Thyroid gland (tissue), 4 donors: ENCODE measurements at places on chromosomes 3 and 15. TPM values are rescaled to one million over a fixed set of nuclear protein-coding genes. Genes with fewer than 3 reads are reported as not detected.

The IL5RA gene
- not detected for total RNA-seq

The PATL2 gene
- 1.0 TPM for total RNA-seq

The SI gene
- not detected for total RNA-seq

The TRH gene
- not detected for total RNA-seq

The SOX2 gene
- not detected for total RNA-seq

DNA sequence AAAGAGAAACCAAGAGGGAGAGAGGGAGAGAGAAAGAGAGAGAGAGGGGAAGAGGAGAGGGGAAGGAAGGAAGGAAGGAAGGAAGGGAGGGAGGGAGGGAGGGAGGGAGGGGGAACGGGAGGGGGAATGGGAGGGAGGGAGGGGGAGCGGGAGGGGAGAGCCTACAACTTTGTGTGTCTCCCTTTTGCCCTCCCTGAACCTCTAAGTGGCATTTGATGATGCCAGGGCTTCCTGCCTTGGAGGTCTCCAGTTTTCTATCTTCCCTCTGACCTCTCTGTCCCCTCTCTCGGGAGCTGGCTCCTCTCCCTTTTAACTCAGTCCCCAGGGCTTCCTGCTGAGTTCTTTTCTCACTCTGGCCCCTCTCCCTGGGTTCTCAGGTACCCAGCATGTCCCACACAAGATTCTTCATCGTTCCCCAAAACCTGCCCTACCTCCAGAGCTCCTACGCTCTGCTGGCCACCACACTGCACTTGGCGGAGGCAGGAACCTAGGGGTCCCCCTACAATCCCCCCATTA is 12.5 kb upstream of the FAM174B start:
- no peaks in the 10 kb centered on the region for H3K27me3 ChIP-seq
- H3K36me3 ChIP-seq: no peaks in the 10 kb centered on the region
- no peak for DNase-seq
- H3K4me1 ChIP-seq: peaks cover 41% of the 10 kb centered on the region
- no peak overlapping the region for H3K4me3 ChIP-seq
- peak overlapping the region; percentile 89 for H3K27ac ChIP-seq

GRCh38 chr3:80688814-80689213 is 921.0 kb upstream of the ROBO1 start:
- H3K36me3 ChIP-seq: no peaks in the 10 kb centered on the region
- DNase-seq: no peak
- no peaks in the 10 kb centered on the region for H3K27me3 ChIP-seq
- no peaks in the 10 kb centered on the region for H3K4me1 ChIP-seq
- no peak overlapping the region for H3K4me3 ChIP-seq

GRCh38 chr15:89442671-89443307 is 53.6 kb downstream of the RHCG start:
- H3K27ac ChIP-seq: no peak overlapping the region
- H3K4me1 ChIP-seq: no peaks in the 10 kb centered on the region
- no peaks in the 10 kb centered on the region for H3K27me3 ChIP-seq
- DNase-seq: no peak
- no peak overlapping the region for H3K4me3 ChIP-seq

- DNase-seq: no peak
- no peaks in the 10 kb centered on the region for H3K4me1 ChIP-seq
- no peaks in the 10 kb centered on the region for H3K27me3 ChIP-seq
- no peaks in the 10 kb centered on the region for H3K36me3 ChIP-seq
Measured at GRCh38 chr3:110296885-110297284, 774.7 kb upstream of the NECTIN3 start.

DNA sequence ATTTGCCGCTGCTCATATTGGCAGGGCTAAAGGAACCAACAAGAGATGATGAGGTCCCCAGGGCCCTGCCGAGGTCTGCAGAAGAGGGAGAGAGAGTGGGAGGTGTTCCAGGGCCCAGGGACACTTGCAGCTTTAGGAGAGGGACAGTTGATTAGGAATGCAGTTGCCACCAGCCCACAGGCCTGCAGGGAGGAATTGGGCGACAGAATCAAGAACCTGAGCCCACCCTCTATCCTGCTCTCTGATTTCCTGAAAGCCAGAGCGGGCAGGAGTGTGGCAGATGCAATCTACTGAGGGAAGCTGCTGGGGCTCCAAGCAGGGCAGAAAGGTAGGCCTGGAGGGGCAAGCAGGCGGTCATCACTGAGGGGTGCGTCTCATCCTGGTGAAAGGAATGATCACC is 12.1 kb upstream of the PRR23E start:
- H3K36me3 ChIP-seq: no peaks in the 10 kb centered on the region
- H3K4me1 ChIP-seq: no peaks in the 10 kb centered on the region
- H3K27ac ChIP-seq: no peak overlapping the region
- no peaks in the 10 kb centered on the region for H3K27me3 ChIP-seq
- H3K4me3 ChIP-seq: no peak overlapping the region
